Left cardiac atrium (tissue), 4 donors: ENCODE measurements at places on chromosomes 11 and 22. TPM values are rescaled to one million over a fixed set of nuclear protein-coding genes. Genes with fewer than 3 reads are reported as not detected.

- no peak for DNase-seq
Observed at GRCh38 chr11:117302228-117302627, 11.1 kb downstream of the BACE1-AS start.

GRCh38 chr11:131767421-131767820 is 397.0 kb downstream of the NTM start:
- DNase-seq: no peak

DNA sequence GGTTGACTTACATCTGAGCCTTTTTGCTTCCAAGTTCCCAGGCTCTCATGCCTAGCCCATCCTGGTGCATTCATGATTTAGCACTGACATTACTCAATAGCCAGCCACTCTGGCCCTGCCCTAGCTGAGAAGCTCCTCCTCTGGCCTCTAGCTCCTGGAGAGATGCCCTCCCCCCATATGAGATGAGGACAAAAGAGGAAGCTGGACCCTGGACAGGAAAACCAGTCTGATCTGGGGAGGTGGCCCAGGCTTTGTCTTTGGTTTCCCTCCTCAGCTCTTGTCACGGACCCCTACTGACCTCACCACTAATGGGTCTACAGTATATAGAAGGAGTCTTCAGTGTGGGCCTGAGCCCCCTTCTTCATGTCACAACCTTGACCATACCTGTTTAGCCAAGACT is 3.0 kb downstream of the RHOG start:
- DNase-seq: peak; percentile 56

DNA sequence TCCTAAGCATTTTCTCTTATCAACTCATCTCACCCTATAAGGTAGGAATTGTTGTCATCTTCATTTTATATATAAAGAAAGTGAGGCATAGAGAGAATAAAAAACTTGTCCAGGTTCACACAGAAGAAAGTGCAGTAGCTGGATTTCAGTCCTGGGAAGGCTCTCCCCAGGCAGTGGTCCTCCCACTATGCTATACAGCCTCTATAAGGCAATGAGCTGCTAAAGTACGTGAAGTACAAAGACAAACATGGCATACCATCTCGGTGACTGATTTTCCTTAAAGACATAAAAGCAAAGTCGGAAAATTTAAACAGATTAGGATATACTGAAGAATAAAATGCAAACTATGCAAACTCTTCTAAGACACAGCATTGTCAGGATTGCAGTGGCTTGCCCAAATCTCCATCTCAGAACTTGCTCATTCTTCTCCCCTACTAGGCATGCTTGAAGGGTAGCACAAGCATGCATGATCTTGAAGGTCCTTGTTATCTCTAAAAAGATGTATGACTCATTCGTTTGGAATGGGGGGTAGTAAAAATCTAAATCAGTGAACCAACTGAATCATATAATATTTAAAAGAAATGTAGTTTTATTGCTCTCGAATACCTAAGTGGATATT is 97.8 kb upstream of the CSNK2A3 start:
- no peak for DNase-seq

DNA sequence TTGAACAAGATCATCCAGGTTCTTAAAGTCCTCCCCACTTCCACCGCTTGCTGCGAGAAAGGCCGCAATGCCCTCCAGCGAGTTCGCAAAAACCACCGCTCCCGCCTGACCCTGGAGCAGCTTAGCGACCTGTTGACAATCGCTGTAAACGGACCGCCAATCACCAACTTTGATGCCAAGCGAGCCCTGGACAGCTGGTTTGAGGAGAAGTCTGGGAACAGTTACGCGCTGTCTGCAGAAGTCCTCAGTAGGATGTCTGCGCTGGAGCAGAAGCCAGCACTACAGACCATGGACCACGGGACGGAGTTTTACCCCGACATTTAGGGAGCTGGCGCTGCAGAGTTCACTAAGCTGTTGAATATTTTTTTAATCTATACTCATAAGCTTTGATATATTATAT is 58.3 kb downstream of the SYT13 start:
- DNase-seq: no peak

GRCh38 chr22:30129636-30130035 is 49.4 kb downstream of the HORMAD2 start:
- DNase-seq: no peak

DNA sequence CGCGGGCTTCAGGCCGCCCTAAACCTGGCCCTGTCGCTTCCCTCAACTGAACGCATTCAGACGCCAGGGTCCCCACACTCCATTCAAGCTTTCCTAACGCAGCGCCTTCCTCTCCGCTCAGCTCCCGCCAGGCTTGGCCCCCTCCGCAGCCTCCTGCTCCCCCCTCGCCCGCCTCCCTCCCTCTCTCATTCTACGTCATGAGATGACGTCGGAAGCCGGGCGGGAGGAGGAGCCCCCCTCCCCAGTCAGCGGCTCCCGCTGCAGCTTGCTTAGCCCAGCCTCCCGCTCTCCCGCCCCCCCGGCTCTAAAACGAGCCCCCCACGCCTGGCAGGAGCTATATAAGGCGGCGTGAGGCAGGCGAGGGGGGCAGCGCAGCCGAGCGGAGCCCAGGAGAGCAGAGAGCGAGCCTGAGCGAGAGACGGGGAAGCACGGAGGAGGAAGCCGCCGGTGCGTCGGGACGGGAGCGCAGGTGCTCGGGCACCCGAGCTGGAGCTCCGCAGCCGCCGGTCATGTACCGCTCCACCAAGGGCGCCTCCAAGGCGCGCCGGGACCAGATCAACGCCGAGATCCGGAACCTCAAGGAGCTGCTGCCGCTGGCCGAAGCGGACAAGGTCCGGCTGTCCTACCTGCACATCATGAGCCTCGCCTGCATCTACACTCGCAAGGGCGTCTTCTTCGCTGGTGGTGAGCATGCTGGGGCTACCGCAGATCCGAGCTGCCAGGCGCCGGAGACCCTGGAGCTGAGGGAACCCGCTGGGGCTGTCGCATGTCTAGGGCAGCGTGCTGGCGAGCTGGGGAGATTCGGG is at the start of gene NPAS4:
NPAS4 (plus strand) TSS at position 365 of the 806 bp plus-strand sequence; CDS start at position 510, 145 bp downstream.
- DNase-seq: no peak

GRCh38 chr11:20363149-20363499 is 390 bp upstream of the HTATIP2 start:
- no peak for DNase-seq

GRCh38 chr22:47602732-47603131 is 840.3 kb downstream of the TBC1D22A start:
- no peak for DNase-seq

DNA sequence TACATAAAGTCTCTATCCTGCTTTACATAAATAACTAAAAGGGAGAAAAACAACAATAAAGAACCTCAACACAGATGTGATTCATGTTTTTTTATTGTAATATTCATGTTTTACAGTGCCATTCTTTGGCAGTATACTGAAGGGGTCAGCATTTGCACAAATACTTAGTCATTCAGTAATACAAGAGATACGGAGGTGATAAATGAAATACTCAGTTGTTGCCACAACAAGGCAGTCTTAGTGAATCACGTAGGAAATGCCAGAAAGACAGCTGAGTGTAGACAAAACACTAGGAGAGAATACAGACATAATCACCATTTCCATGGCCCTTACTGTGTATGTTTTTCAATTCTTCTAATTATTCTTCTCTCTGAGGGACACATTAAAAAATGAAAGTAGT is 910.4 kb downstream of the METTL15 start:
- DNase-seq: no peak

- no peak for DNase-seq
Observed at GRCh38 chr22:25762147-25762546, 20.2 kb downstream of the MYO18B start.

GRCh38 chr11:64059339-64060140 is 23.8 kb downstream of the FLRT1 start:
- DNase-seq: no peak

GRCh38 chr11:99968336-99968735 is 718.8 kb upstream of the ARHGAP42 start:
- no peak for DNase-seq

GRCh38 chr11:1472180-1473005 is 14.2 kb downstream of the MOB2 start:
- peak; percentile 15 for DNase-seq

DNA sequence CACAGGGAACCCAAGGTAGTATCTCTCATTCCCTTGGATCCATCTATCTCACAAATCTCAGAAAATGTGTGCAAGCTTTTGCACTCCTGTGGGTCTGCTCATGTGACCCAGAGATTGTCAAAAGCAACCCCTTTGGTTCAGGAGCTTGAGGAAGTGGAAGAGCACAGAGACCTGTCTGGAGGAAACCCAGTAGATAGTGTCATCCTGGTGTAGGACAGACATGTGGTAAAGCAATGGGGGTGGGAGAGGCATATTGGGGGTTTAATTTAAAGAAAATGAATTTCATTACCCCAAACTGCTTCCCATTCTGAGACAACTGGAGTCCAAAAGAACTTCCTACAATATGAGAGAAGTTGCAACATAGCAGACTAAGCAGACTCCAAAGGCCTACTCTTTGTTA is 5.8 kb upstream of the MS4A14 start:
- DNase-seq: no peak

- DNase-seq: no peak
Observed at GRCh38 chr11:30143098-30143705, 87.6 kb upstream of the FSHB start.

GRCh38 chr11:75775056-75775455 is 6.5 kb downstream of the DGAT2 start:
- no peak for DNase-seq

- DNase-seq: no peak
Observed at GRCh38 chr22:22857607-22858558, 29.7 kb upstream of the IGLL5 start.

GRCh38 chr11:45772449-45772774 is 32.5 kb upstream of the SLC35C1 start:
- no peak for DNase-seq

- no peak for DNase-seq
Observed at GRCh38 chr11:10866893-10867331, 9.1 kb upstream of the ZBED5 start.

- no peak for DNase-seq
Observed at GRCh38 chr11:12196308-12196707, 85.9 kb downstream of the MICAL2 start.

- DNase-seq: no peak
Observed at GRCh38 chr11:20611892-20612291, 12.5 kb downstream of the SLC6A5 start.

- DNase-seq: no peak
Observed at GRCh38 chr22:28424427-28425080, 255.1 kb downstream of the TTC28 start.

GRCh38 chr11:129041611-129042018 is 98.9 kb upstream of the TP53AIP1 start:
- DNase-seq: no peak

GRCh38 chr11:64289002-64289564 is 2.0 kb upstream of the KCNK4 start:
- no peak for DNase-seq

DNA sequence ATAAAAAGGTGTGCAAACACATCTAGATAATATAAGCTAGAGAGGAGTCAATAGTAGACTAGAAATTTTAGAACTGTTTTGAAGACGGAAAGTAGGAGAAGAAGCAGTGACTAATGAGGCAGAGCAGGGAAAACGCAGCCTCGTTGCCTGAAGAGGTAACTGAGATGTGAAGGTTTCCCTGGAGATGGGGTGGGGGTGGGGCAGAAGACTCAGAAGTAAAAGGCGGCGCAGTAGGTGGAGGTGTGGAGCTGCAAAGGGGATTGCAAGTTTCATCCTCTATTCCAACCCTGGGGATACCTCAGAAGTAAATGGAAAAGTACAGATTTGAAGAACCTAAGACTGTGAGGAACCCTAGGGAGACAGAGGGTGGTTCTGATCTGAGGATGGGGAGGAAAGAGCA is 109.5 kb downstream of the TMPRSS5 start:
- no peak for DNase-seq

GRCh38 chr11:46361283-46362155 is 14.3 kb downstream of the DGKZ start:
- peak; percentile 81 for DNase-seq

GRCh38 chr22:23752090-23752691 is 1.3 kb upstream of the ZNF70 start:
- no peak for DNase-seq

DNA sequence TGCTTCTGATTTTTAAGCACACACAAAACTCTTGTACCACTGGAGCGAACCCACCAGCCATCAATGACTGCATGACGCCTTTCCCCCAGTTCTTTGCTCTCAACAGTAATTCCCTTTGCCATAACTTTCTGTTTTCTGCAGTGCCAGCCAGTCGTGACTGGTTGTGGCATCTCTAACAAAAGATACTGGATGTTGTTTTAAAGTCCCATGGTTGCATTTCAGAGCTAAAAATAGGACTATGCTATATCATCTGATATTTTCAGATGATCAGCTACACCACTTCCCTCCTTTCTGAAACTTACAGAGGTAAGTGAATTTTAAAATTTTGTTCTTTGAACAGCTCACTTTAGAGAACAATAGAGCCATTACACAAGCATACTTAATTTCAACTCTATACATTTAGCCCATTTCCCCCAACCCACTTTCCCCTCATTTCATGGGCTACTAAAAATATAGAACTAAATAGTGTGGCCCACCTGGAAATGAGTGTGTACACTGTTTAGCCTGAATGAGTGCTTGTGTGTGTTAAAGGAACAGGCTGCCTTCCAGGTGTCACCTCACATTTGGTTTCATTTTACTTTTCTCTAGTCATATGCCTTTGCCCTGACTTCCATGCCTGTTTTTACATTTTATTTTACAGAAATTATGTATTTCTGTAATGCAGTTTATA is 136.9 kb upstream of the ZC3H12C start:
- DNase-seq: no peak

DNA sequence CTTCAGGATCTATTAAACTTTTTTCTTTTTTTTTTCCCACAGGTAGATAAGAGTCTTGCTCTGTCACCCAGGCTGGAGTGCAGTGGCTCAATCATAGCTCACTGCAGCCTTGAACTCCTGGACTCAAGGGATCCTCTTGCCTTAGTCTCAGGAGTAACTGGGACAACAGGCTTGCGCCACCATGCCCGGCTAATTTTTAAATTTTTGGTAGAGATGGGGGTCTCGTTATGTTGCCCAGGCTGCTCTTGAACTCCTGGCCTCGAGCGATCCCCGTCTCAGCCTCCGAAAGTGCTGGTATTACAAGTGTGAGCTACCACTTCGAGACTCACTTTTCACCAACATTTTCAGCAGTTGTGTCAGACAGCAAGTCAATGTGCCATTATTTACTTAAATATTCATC is 962 bp downstream of the SIRT3 start:
- DNase-seq: no peak

Gene SMIM35
- not detected for total RNA-seq

Gene MMP13
- not detected for total RNA-seq

Gene SLC29A2
- total RNA-seq: 15.1 TPM

Gene MCAT
- 12.7 TPM for total RNA-seq

Gene CEND1
- total RNA-seq: not detected

Gene HBG2
- total RNA-seq: not detected

Gene SERPIND1
- total RNA-seq: 1.7 TPM

Gene TIMP3
- total RNA-seq: 484 TPM
